ENCODE measurements at places on chromosomes 3 and 15.

GRCh38 chr3:178170698-178171535 lies 365.3 kb upstream of the KCNMB2 start:
- DNase-seq = no peak

- no peak for DNase-seq
Measured at GRCh38 chr3:169241991-169242707, 421.4 kb downstream of the MECOM start.

GRCh38 chr3:58798312-58798711 lies 131.7 kb upstream of the FAM3D start:
- no peak for DNase-seq

- DNase-seq = no peak
Measured at GRCh38 chr3:40310705-40311104, 1.2 kb downstream of the EIF1B start.

DNA sequence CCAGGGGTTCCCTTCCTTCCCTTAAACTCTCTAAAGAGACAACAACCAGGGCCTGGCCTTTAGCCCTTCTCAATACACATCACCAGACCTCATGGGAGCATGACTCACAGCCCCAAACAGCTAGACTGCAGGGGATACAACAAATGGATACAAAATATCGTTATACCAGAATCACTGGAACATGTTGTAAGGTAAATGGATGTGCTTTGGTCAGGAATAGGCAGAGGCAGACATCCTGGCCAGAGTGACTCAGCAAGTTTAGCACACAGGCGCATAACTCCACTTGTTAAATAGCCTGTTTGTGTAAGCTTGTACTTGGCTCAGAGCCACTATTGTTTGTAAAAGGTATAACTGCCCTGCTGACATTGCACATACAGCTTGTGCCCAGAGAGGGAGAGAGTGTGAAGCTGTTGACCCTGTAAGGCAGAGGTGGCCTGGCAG lies 18.3 kb downstream of the TMED3 start:
- no peak for DNase-seq

DNA sequence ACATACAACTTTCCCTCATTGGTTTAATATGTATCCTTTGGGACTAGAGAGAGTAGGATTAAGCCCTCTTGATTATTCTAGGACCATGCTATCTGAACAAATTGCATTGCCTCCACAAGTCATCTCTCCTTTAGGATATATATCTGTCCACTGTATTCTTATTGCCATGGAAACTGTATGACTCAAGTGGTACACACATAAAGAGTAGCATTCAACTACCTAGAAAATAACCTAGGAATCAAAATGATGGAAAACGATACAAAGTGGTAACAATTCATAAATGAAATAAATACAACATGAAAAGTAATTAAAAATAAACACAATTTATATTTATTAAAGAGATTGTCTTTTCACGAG lies 212.1 kb upstream of the P2RY1 start:
- DNase-seq = no peak

DNA sequence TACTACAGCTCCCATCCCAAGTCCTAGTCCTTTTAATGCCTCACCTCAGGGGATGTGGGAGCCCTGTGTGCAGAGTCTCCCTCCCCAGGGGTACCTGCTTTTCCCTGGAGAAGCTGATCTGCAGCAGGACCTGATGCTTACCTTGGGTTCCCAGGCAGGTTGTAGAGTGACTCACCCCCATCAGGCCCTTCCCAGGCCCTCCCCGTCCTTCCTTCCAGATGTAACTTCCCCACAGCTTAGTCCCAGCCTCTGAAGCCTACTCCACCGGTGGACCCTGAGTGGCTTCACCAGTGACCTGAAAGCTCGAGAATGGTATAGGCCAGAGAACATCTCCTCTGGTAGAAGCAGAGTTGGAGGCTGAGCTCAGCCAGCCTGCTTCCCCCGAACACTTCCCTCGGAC lies 254.2 kb upstream of the STT3B start:
- no peak for DNase-seq

- no peak for DNase-seq
Measured at GRCh38 chr3:16810593-16811367, 74.0 kb upstream of the PLCL2 start.

DNA sequence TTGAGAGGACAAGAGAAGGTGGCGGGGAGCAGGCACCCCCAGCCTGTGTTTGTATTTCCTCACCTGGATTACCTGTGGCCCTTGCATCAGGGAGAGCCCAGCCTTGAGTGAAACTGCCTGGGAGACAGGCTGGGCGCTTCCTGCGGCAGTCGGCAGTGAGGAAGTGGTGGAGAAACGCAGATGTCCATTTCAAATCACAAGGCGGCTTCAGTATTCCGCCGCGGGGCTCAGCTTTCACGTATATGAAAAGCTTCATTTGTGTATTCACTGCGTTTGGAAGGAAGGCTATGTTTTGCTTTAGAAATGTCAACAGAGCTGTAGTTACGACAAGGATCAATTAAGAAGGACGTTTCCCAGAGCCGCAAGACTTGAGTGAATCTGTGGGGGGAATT lies 167.4 kb upstream of the CTDSPL start:
- no peak for DNase-seq

All from NCI-H1694 treated with DMSO at 0.1 percent for 48 hours (cell line).